LoVo (cell line): ENCODE measurements at places on chromosomes 12 and 14.

DNA sequence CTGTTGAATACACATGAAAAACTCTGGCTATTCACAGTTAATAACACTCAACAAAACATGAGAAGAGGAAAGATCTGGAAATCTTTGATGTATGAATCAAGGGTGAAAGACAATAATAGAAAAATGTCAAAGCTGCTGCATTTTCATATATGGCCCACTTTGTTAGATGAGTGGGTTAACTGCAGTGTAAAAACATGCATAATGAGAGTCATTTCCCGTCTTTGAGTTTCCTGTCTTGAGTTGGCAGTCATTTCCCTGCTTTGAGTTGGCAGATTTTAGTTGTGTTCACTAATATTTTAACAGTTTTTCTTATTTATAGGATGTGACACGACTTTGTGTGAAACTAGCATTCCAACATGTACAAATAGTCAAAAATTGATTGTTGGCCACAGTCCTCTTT lies 87.9 kb upstream of the PTPRQ start:
- no peak for DNase-seq

GRCh38 chr14:43858981-43859380 lies 648.1 kb downstream of the FSCB start:
- DNase-seq, result no peak

DNA sequence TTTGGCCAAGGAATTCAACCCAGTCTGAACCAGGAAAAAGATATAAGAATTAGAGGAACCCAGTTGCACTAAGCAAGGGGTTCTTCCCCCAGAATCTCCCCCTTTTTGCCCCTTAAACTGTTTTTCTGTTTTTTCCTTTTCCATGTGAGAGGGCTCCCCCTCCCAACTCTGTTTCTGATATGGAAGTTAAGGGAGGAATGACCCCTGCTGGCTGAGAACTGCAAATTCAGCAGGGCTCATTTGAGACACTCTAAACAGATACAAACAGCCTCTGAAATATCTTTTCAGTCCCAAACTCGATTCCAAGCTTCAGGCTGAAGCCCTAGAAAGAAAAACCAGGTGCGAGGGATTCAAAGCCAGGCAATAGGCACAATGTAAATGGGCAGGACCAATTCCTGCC lies 132.7 kb downstream of the SLC41A2 start:
- no peak for DNase-seq

DNA sequence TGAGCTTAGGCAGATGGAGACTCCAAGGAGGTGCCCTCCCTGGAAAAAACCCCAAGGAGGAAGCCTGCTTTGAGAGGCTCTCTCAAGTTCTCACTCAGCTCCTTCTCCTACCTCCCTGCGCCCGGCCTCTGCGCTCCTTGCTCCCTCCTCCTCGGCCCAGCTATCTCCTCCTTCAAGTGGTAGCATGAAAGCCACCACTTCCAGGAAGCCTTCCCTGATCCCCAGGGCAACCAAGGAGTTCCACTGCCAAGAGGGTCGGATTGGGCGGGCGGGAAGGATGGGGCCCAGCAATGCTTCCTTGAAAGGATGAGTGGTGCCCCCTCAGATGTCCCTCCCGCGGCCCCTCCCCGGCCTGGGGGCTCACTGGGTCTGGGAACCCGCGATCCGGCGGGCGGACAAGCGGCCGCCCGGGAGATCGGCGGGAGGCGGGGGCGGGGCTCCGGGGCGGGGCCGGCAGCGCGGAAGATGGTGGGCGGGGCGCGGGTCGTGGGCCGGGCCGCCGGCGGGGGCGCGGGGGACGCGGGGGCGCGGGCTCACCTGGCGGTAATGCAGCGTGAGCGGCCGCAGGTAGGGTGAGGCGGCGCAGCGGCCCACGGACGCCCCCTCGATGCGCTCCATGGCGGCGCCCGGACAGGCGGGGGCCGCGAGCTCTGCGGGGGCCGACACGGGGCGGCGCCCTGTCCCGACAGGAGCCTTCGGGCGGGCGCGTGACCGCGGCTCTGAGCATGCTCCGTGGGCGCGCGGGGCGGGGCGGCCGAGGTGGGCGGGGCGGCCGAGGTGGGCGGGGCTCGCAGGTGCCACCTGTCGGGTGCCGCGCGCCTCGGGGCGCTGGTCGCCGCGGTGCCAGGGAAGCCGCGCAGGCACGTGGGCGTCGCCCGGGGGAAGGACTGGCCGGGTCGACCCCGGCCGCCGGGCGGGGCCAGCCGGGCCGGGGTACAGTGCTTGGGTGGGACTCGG lies at the start of gene NUDT14:
TSS of gene NUDT14 (minus strand) at position 721 of the 957 bp plus-strand sequence. CDS start at position 618, 103 bp downstream.
- DNase-seq, result peak; percentile 87

DNA sequence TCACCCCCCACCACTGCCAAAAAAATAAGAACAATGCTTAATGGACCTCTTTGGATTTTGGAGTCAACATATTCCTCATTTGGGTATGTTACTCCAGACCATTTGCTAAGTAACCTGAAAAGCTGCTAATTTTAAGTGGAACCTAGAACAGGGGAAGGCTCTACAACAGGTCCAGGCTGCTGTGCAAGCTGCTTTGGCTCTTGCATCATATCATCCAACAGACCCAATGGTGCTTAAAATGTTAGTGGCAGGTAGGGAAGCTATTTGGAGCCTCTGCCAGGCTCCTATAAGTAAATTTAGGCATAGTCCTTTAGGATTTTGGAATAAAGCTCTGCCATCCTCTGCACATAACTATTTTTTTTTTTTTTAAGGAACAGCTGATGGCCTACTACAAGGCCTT lies 132.2 kb upstream of the PMCH start:
- no peak for DNase-seq

DNA sequence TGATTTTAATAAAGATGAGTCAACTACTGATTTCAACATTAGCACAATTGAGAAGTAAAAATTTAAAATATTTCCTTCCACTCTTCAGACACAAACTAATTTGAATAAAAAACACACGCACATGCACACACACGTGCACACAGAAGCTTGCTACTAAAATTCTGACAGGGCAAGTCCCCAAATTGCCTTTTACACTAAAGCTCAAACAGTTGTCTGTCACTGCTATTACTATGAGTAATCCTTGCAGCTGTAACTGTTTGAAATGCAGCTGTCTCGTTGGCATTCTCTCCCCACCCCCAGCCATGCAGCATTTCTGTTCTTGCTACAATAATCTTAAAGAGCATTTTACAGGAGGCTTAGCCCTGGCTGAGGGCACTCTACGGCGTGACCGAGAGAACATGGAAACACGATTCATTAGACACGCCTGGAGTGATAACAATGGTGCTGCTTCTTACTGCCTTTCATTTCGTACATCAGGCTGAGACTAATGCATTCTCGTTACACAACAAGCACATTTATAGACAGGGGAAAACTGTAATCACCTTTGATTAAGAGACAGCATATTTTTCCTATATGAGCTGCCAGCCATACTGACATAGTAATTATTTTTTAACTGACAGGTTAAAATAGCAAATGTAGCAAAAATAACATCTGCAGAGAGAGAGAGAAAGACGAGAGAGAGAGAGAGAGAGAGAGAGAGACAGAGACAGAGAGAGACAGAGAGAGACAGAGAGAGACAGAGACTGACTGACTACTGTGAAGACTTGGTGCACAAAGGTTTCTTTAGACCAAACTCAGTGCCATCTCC lies 153.8 kb downstream of the MED13L start:
- no peak for DNase-seq

- no peak for DNase-seq
These were observed 154.9 kb upstream of the ATP2B1 start for GRCh38 chr12:89863493-89863938.

DNA sequence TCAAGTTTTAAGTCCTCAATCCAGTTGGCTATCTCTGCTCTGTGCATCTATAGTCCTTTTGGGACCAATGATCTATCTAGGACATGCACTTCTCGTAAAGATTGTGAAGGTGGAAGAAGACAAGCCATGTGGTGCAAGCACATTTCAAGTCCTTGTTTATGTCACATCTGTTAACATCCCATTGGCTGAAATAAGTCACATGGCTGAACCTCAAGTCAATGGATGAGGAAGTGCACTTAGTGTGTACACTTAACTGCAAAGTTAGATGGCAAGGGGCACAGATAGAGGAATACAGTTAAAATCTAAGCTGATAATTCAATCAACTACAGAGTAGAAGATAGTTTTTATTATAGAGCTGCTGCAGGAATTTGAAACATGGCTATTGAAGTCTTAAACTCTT lies 362.8 kb upstream of the TBX3 start:
- no peak for DNase-seq
